ENCODE measurements at places on chromosomes 11 and 22. TPM values are rescaled to one million over a fixed set of nuclear protein-coding genes. Genes with fewer than 3 reads are reported as not detected.

DNA sequence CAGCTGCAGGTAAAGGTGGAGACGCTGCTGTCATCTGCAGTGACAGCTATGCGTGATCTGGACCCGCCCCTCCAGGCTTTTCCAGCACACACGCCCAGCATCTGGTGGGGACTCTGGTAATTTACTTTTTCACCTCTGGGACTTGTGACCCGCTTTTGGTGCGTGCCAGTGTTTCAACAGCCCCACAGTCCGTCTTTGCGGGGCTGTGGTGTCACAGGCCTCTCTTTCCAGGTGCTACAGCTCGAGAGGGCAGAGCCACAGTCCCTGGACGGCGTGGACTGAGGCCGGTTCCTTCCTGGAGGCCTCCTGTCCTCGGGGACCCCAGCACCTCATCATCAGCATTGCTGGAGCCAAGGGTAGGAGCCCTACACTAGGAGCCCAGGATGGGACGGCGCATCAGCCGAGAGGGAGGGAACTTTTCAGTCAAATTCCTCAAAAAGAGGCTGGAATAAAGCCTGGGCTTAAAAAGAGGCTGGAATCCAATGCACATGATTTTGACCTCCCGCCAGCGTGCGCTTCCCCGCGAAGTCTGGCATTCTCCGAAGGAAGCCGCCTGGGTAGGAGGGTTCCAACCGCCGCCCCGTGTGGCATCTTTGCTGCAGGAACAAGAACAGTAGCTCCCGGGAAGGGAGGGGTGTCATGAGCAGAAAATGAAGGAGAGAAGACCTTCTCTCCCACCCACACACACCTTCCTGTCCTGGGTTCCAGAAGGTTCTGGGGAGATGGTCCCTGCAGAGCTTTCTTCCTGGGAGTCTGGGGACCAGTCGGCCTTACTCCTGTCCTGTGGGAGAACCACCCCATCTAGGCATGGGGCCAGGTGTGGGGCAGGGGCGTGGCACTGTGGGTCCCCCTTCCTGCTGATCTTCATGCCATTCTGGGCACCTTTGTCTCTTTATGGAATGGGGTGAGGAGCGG, 25.7 kb upstream of the KRTAP5-7 start:
- DNase-seq: no peak

GRCh38 chr11:65491614-65492386, 7.0 kb upstream of the MALAT1 start:
- no peak for DNase-seq

GRCh38 chr11:119759324-119759723, 30.3 kb upstream of the NECTIN1 start:
- DNase-seq: no peak

KCNJ11 gene
- total RNA-seq: 0.95 TPM

GRAP2 gene
- total RNA-seq: 41.8 TPM

C11orf42 gene
- total RNA-seq: not detected

TMEM123 gene
- total RNA-seq: 259 TPM

PATE4 gene
- total RNA-seq: not detected
